ENCODE measurements at places on chromosomes 16 and 17.

DNA sequence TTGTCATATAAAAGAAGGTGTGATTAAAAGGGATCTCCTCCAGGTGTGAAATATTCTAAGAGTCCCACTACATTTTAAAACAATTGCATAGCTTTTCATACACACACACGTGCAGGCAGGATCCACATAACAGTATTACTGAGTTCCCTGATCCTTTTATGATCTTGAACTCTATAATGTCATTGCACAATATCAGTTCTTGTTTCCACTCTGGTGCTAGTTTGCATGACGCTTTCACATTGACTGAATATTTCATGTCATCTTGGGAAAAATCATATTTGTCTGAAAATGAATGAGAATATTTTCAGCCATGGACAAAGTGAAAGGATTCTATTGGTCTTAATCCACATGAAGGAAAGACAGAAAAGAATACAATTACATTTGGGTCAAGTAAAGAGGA is 703.8 kb downstream of the CDH8 start:
- no peak for DNase-seq

- DNase-seq, result no peak
Observed at GRCh38 chr17:82752371-82753200, 721 bp downstream of the TBCD start.

GRCh38 chr16:54027558-54027957 is 259.0 kb downstream of the IRX3 start:
- DNase-seq, result no peak

GRCh38 chr16:30122604-30123160 is 338 bp downstream of the MAPK3 start:
- no peak for DNase-seq

DNA sequence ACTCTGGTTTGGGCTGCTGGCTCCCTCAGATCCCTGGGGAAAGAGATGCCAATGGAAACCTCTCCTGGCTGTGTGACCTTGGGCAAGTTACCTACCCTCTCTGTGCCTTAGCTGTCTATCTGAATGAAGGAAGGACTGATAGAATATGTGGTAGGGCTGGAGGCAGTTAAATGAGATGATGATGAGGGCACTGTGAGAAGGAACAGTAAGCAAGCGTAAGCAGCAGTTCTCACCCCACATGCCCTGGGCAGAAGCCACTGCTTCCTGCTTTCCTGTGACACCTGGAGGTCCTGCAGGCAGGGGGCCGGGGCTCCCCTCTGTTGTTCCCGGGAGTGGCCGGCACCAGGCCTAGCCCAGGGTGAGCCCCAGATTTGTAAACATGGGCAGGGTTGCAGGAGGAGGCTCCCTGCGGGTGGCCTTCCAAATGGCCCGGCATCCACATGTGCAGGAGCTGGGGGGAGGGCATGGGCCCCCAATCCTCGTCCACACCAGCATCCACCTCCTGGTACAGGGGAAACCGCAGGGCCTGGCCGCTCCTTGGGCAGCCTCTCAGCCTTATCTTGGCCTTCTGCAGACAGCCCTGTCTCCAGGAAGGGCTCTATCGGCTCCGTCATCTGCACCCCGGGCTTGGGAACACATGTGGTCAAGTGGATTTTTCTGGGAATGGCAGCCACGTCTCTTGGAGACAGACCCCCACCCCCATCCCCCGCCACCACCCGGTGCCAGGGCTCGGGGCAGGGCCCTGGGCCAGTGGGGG is 235.6 kb upstream of the GSE1 start:
- DNase-seq, result no peak

- DNase-seq, result no peak
Observed at GRCh38 chr17:56185491-56186221, 32.4 kb downstream of the ANKFN1 start.

- DNase-seq, result no peak
Observed at GRCh38 chr17:33623841-33624240, 330.7 kb upstream of the ASIC2 start.

GRCh38 chr17:70049801-70050591 is 25.0 kb upstream of the KCNJ16 start:
- DNase-seq, result no peak

DNA sequence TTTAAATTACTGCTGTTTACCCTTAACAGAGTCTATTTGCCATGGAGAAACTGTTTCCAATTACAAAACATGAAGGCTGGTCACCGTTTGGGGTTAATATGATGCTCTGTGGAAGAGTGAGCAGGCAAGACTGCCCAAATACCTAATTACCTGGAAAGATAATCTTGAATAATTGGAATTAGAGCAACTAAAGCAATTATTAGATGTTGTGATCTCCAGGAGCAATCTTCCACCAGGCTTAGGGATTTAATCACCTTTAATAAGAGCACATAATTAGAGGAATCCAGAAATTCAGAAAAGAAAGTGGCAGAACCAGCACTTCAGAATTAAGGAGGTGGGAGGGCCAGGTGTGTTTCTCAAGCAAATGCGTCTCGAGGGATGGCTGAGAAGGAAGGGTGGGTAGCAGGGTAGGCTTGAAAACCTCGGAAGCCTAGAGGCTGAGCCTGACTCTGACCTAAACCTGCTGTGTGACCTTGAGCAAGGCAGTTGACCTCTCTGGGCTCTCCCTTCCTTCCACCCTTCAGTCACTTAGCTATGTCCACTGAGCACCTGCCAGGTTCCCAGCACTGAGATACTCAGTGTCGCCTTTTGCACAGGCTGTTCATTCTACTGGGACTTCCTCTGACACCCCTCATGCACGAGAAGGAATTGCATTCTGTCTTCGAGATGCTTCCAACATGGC is 113.2 kb downstream of the GSG1L start:
- no peak for DNase-seq

GRCh38 chr17:40479754-40480480 is 21.5 kb downstream of the TNS4 start:
- DNase-seq, result no peak

GRCh38 chr17:13365331-13365730 is 236.4 kb downstream of the HS3ST3A1 start:
- no peak for DNase-seq

DNA sequence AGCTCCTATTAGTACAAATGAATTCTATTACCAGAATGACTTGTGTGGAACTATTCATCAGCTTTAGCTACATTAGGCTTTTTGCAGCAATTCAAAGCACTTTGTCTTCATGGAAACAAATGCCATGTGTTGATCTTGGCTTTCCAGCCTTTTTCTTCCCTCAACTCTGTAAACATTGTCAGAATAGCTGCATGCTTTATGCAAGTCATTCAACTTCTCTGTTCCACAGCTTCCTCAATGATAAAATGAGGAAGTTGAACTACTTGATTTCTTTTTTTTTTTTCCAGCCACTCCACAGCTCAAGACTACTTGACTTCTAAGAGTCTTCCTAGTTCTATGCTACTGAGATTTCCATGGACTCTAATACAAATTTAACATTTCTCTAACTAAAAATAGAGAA is 41.1 kb downstream of the KIAA0753 start:
- DNase-seq, result no peak

DNA sequence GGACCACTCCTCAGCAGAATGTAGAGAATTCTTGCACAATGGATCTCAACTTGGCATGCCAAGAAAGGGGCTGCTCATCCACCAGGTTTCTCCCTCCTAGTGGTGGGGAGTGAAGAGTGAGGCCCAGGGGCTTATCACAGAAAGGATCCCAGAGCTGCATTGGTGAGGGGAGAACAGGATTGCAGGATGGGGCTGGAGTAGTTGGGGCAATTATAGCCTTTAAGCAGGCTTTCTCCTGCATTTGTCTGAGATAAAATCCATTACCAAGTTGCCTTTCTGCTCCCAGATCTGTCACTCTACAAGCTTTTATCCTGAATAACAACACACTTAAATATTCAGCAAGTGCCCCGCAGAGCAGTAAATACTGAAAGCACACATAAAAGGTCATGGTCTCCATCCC is 130.8 kb upstream of the CES5A start:
- DNase-seq, result no peak

GRCh38 chr16:89164436-89164835 is 7.1 kb upstream of the CDH15 start:
- peak; percentile 35 for DNase-seq

GRCh38 chr16:12898551-12898950 is 2.8 kb upstream of the SHISA9 start:
- no peak for DNase-seq

- no peak for DNase-seq
Observed at GRCh38 chr17:27553019-27553511, 77.9 kb upstream of the LGALS9 start.

DNA sequence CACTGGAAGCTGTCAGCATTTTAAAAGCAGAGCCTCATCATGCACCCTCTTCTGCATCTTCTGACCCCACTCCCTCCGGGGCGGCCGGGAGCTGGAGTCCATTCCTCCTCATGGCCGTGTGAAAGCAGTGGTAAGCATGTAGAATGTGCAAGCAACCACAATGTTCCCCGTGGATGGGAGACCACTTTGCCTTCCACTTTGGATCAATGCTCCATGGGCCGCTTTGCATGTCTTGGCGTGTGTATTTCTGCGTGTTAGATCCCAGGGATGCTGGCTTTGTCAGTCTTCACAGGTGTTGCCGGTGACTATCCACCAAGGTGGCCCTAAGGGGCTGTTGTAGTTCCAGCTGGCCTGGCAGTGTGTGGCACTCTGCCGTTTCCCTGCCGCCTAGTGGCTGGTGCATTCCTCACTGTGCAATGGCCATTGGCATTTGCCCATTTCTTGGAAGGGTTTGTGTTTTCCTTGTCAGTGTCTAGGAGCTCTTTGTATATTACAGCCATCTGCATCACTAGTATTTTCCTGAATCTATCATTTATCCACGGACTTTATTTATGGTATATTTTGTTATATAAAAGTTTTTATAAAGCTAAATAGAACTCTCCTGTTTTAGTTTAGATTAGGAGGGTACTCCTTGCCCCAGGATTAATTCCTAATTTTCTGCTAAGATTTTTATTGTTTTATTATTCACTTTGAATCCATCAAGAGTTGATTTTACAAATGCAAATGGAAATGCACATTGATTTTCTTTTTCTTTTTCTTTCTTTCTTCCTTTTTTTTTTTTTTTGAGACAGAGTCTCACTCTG is 5.8 kb upstream of the ALDH3A1 start:
- DNase-seq, result no peak

- DNase-seq, result no peak
Observed at GRCh38 chr16:79404571-79404970, 196.0 kb downstream of the MAF start.

DNA sequence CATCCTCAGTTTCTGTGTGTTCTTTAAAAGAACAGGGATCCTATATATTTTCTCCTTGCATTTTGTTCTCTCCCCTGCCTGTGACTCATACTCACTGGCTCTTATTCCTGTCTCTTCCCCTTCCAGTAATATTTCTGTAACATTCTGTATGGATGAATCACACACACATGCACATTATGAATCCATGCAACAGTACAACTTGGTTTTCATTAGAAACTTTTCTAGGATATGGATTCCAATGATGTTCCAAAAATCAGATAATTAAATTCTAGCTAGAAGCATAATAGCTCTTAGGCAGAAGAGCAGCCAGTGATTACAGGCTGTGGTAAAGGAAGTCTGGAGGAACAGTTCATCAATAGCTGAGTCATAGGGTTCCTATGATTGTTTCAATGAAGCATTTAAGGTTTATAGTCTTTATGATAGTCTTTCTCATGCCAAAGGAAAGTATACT is 119.6 kb upstream of the PMFBP1 start:
- DNase-seq, result no peak

- DNase-seq, result no peak
Observed at GRCh38 chr16:31143011-31143693, 6.7 kb downstream of the PRSS36 start.

DNA sequence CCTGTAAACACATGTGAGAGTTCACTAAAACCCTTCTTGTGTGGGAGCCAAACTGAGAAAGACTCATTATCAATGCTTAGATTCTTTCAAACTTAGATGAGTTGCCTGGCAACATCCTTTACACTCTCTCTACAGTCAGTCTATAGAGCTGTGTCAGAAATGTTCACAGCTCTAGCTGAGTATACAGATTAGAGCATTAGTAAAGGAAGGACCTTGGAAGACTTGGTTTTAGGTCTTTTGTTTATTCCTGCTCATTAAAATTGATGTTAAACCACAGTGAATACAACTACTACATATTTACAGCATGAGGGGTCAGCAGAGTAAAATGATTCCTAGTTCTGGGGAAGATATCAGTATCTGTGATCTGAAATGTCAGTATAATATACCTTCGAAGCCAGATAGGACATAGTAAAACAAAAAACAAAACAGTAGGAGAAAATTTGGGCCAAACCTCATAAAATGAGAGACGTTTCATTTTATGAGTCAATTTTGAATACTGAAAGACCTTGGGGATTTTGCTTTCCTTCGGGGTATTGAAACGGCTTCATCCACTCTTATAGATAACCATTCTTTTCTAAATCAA is 186.0 kb downstream of the TANC2 start:
- DNase-seq, result no peak

- no peak for DNase-seq
Observed at GRCh38 chr16:87178977-87179376, 138.2 kb downstream of the C16orf95 start.

DNA sequence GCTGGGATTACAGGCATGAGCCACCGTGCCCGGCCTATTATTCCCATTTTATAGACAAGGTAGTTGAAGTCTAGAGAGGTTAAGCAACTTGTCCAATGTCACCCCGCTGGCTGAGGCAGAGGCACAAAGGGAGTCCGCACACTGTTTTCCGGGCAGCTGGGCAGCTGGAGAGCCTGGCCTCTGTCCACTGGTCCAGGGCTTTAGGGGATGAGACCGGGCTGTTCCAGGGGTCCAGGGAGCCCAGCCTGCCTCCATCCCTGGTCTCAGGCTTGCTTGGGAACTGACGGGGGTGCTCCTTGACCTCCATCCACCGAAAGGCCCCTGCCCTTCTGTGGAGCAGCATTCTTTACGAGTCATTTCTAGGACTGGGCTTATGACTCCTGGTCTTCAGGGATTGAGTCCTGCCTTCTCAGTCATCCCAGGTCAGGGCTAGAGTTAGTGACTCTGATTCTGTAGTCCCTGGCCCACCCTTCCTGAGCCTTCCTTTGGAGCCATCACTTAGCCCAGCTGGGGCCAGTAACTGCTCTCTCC is 37.5 kb downstream of the SOCS3 start:
- no peak for DNase-seq

GRCh38 chr17:13931800-13932460 is 137.4 kb upstream of the COX10 start:
- no peak for DNase-seq

DNA sequence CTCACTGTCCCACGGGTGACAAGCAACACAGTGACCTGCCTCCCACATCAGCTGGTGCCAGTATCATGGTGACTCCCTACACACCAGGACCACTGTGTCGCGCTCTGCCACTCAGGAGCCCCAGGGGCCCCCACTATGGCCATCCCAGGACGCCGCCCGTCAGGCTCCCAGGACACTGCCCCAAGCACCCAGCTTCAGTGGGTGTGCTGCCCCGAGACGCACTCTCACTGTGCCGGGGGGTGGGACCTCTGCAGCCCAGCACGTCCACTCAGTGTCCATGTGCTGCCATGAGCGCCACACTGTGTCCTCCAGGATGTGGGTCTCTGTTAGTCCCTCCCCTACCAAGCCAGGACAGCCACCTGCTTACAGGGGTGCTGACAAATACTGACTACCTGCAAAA is 120.5 kb downstream of the ZNF778 start:
- no peak for DNase-seq

- no peak for DNase-seq
Observed at GRCh38 chr17:59375857-59376256, 44.4 kb downstream of the YPEL2 start.
